ENCODE measurements at places on chromosomes 12 and 14.

DNA sequence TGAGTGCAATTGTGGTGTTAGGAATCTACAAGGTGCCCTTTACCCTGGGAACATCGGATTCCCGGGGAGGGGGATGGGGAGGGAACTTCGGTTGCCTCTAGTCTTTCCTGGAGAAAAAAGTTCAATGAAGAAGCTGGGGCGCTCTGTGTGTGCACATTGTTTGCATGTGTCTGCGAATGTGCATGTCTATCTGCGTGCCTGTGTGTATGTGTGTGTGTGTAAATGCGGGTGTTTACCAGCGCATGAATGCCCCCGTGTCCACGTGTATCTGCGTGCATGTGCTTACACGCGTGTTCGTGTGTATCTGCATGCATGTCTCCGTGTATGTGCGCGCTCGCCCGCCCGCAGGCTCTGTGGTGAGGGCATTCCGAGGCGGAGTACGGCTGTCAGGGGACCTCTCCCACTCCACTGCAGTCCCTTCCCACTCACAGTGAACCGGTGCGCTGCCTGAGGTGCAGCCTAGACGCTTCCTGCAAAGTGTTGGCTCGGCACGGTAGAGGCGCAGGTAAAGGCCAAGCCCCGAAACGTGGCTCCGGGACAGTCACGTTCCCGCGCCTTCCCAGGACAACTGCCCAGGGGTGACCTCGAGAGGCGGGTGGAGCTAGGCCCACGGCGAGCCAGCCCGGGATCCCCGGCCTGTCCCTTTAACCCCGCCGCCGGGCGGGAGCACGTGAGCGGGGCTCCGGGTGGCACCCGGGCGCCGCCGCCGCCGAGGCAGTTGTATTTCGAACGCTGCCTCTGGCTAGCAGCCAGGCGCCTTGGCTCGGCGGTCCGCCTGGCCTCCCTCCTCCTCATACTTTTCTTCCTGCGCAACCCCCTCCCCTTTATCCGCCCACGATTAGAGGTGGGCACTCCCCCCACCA, 539 bp upstream of the HMGA2 start:
- DNase-seq: peak; percentile 58

- DNase-seq: no peak
Measured at GRCh38 chr14:65531148-65531547, 118.6 kb downstream of the FUT8 start.

- DNase-seq: no peak
Measured at GRCh38 chr14:105384041-105384557, 14.2 kb upstream of the TEX22 start.

GRCh38 chr12:25853316-25854095, 105.0 kb upstream of the RASSF8 start:
- peak; percentile 26 for DNase-seq

DNA sequence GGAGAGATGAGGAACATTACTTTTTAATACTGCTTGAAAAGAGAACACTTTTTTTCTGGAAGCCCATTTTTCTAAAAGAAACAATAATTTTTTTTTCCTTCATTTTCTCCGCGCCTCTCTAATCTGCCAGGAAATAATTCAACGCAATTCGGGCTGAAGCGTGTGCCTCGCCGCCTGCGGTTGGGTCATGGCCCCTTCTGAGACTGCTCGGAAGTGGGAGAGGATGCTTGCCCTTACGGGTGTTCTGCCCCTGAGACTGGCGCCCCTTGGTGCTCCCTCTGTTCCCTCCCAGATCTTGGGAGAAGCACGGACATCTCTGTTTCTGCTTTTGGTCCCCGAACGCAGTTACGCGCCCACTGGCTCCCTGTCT, 332 bp upstream of the TBC1D30 start:
- DNase-seq: no peak

GRCh38 chr12:111408686-111409402, 3.1 kb downstream of the SH2B3 start:
- no peak for DNase-seq

DNA sequence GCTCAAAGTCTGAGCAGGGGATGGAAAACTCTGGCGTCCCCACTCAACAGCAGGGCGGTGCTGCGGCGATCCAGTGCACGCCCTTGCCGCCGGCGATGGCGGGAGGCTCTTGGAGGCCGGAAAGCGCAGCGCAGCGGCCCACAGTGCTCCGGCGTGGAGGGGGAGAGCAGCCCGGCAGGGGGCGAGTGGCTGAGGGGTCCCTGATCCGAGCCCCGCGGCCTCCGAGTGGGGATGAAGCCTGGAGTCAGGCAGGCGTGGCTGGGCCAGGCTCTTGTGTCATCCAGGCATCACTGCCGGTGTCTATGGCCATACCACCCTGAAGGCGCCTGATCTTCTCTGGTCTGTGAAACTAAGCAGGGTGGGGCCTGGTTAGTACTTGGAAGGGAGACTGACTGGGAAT, 183.1 kb downstream of the ALG10 start:
- no peak for DNase-seq

GRCh38 chr12:62673028-62673815, 206.6 kb downstream of the MON2 start:
- no peak for DNase-seq

- no peak for DNase-seq
Measured at GRCh38 chr12:66915306-66915904, 236.5 kb upstream of the GRIP1 start.

DNA sequence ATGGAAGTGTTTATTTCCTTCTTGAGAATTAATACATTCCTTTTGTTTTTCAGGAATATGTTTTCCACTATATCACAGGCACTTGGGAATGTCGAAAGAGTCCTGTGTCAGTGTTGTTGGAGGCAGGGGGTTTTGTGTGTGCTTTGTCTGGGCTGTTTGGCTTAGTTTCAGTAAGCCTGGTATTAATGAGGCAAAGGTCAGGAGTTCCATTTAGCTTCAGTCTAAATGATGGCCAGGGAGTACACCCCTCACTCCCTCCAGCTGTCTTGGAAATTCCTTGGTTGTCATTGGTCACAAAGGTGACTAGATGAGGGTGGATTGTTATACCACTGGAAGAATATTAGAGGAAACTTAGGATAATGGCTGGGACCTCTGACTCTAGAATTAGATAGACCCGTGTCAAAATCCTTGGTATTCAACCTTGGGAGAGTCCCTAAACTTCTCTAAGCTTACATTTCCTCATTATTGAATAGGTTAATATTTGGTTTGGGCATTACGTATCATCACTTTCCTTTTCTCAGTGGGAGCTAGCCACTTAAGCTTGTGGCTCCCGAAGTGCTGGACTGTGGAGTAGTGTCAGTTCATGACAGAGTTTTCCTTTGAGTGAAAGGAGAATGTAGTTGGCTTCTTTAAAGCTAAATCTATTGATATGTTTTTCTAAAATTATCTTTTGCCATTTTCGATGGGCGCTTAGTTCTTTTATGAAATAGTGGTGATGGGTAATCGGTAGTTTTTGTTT, 5.2 kb downstream of the FRS2 start:
- peak; percentile 62 for DNase-seq

GRCh38 chr12:91361864-91362263, 179.2 kb upstream of the DCN start:
- peak; percentile 60 for DNase-seq

DNA sequence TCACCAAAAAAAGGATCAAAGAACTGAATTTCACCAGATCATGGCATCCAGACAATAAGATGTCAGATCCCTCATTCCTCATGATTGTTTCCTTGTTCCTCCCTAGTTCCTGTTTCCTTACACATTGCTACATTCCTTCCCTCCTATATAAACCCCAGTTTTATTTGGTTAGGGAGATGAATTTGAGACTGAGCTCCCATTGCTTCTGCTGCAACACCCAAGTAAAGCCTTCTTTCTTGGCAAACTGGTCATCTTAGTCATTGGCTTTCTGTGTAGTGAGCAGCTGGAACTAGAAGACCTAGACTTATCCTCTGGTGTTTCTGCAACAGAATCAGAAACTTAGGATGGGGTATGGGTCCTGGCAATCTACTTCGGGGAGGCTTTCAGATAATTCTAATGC, 217.9 kb downstream of the NOVA1 start:
- no peak for DNase-seq

- DNase-seq: peak; percentile 8
Measured at GRCh38 chr14:35285168-35286002, 6.8 kb upstream of the PSMA6 start.

DNA sequence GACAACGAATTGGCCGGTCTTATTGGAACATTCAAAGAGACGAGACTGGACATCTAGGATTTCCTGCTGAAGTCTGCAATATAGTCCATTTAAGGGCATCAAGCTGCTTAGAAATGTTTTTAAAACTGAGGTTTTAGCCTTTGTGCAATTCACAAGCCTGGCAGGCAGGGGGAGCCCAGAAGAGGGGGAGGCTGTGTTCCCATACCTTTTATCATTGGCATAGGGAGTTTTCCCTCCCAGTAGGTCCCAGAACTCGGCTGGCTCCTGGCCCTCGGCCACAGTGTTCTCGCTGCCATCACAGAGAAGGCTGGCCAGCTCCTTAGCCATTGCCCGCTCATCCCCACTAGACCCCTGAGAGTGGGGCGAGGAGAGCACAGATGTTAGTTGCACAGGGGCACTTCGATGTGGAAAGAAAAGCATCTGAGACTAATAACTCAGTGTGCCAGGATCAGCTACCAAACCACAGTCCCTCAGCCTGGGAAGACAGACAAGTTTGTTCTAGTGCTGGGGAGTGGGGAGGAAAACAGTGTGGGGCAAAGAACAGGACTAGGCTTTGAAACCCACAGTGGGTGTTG, 15.1 kb downstream of the AVIL start:
- peak; percentile 42 for DNase-seq

DNA sequence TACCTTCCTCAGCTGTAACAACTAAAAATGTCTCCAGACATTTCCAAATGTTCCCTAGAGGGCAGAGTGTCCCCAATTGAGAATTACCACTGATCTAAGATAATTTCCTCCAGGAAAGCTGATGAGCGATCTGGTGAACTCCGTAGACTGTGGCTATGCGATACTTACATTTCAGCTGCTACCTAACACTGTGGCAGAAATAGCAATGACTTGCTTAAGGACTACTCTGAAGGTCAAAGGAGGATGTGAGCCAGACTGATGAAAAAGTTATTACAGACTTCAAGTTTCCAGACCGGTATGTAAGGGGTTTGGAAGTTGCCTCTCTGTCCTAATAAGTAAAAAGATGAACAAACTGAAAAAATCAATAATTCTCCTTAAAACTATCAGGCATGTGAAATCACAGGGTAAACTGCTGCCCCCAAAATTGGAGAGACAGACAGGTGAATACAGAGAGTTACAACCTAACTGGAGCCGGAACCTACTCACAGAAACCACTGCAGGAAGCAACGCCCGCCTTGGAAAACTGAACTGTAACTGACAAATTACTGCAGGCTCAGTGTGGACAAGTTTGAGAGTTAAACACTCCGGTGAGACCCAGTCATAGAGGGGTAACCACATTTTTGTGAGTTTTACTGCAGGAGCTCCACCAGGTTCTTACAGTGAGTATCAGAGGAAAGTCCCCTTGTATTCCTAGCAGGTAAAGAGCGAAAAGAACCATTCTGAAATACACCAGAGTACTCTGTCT, 60.0 kb upstream of the PARP11 start:
- DNase-seq: no peak

- DNase-seq: peak; percentile 82
Measured at GRCh38 chr14:71497645-71498086, 434.6 kb upstream of the RGS6 start.

- no peak for DNase-seq
Measured at GRCh38 chr12:19025582-19025981, 104.0 kb upstream of the PLEKHA5 start.

DNA sequence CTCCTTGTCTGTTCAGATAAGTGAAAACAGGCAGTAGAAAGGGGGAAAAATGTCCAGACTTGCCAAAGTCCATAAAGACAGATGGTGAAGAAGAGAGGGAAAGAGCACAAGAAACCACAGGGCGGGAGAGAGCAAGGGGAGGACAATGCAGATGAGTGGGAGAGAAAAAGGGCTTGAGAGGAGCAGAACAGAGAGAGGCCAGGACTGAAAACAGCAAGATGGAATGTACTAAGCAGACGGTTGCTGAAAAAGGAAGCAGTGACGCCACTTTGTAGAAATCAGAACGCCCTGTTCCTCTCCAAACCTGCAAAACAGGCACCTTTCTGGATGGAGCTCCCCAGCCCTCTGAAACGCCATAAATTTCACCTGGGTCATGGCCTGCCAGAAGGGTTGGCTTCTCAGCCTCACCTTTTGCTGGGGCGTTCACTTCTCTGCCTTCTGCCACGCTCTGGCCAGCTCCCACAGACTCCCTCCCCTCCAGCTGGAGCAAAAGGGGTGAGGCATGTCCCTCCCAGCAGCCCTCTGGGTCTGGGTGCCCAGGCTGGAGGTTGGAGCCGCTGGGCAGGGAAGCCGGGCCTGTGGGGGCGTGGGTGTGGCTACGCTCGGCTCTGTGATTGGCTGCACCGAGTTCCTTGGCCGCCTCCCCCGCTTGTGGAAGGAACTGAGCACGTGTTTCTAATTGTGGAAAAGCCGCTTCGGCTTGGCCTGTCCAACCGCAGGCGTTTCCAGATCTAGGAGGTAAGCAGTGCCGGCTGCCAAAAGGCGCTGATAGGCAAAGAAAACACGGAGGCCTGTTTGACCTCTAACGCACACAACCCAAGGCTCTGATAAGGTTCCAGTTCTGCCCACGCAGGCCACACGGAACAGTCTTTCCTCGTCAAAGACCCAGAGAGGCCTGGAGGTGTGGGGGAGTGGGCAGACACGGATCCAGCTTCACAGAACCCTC, 29.3 kb downstream of the SLC7A8 start:
- no peak for DNase-seq

DNA sequence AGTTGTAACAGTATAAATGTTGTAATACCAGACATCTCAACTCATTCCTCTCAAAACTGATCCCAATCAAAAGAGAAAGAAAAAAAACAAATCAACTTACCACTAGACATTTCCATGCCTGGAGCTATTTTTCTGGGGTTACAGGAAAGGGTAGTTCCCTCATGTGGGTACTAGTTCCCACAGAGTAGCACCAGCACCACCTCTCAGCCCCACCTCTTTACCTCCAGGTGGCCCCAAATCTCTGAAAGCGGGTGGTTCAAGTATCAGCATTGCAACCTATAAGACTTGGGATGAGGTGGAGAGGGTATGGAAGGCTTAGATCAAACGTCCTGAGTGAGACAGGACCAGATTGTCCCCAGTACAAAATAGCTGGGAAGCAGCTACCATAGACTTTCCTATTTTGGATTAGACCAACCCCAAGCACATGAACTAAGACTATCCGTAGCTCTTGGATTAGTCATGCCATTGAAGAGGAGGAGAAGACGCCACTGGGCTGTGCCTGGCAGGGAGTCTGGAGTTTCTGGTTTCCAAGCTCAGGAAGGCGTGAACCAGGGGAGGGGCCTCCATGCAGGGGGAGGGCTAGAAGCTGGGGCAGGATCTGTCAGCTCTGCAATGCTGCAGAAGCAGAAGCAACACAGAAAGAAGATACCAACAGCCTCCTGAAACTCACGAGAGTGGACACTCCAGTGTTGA, at the start of gene SLC39A2:
TSS of gene SLC39A2 (plus strand) at position 620 of the 693 bp plus-strand sequence. CDS start 154 bp downstream, outside the sequence.
- DNase-seq: peak; percentile 60

- DNase-seq: no peak
Measured at GRCh38 chr12:6666211-6666610, 3.3 kb upstream of the ING4 start.
